GOT3 (cell line): ENCODE measurements at places on chromosomes 5 and 9.

DNA sequence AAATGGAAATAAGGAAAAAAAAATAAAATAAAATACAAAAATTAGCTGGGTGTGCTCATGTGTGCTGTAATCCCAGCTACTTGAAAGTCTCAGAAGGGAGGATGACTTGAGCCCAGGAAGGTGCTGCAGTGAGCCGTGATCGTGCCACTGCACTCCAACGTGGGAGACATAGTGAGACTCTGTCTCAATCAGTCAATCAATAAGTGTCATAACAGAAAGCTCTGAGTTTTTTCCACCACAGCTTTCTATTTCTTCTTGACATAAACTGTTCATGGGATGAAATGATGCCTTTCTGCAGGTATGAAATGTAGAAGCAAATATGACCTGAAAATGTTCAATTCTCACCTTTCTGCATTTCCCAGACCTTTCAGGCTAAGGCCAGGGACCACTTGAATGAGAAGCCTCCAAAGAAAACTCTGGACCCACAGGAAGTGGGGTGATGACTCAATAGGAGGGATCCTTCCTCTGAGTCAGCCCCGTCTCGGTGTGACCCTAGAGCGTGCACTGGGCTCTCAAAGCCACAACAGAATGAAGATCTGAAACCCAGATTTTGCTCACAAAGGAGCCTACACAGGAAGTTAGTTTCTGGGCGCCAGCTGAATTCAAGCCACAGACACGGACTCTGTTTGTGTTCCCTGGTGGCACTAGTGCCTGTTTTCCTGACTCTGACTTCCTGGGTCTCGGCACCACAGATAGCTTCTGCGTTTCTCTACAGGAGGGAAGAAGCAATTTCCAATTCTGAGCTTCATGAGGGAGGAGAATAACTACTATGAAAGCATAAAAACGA, 62.0 kb downstream of the ANKH start:
- no peak for DNase-seq

- no peak for DNase-seq
Measured at GRCh38 chr5:141382469-141383294, at the start of gene PCDHGA7. TSS of gene PCDHGA7 (plus strand) at chr5:141382742. CDS start at chr5:141382900, 158 bp downstream.

DNA sequence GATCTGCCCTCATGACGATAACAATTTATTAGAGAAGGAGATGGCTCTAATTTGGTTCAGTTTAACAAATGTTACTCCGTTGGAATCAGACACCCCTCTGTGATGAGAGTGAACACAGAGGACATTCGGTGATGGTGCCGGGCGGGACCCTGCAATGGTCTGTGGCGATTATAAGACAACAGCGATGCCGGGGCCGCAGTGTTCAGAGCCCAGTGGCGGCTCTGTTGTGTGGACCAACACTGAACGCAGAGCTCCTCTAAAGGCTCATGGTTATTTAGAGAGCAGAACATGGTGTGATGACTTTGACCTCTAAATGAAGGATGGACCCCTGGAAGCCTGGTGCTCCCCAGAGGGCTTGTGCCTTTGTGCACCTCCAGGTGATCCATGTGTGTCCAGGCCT, 21.2 kb downstream of the UBE2QL1 start:
- DNase-seq, result no peak

GRCh38 chr9:75106857-75107256, 18.5 kb downstream of the OSTF1 start:
- DNase-seq, result no peak

DNA sequence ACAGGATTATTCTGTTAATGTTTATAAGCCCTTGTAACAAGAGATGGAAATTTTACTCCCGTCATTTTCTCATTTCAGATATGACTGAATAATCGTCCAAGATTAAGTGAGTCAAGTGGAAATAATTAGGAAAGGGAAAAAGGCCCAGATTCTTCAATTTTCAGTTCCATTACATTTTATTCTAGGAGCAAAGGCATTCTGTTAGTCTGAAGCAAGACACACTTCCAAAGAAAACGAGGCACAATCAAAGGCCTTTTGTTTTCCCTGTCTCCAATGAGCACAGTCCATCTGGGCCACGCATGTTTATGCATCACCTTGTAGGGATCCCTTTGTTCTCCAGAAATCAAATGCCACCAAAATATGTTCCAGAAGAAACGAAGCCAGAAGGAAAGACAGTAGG, 382.9 kb upstream of the RFX3 start:
- DNase-seq, result no peak

DNA sequence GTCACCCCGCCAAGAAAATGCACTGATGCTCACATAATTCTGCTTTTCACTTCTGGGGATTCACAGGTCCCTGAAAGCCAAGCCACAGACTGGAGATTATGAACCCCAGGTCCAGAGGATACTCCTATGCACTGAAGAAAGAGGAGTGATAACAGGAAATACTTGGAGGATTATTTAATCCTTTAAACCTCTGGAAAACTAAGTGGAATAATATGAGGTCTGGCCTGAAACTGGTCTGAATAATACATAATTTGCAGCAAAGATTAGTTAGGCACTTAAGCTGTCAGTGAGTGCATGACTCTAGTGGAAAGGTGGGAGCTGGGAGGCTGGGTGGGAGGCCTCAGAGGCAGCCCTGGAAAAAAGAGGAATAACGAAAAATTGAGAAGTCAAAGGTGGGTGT, 45.7 kb downstream of the MARCHF3 start:
- no peak for DNase-seq

- no peak for DNase-seq
Measured at GRCh38 chr5:109695005-109695926, 5.5 kb downstream of the MAN2A1 start.

GRCh38 chr9:81519816-81520495, 169.4 kb downstream of the TLE1 start:
- no peak for DNase-seq

DNA sequence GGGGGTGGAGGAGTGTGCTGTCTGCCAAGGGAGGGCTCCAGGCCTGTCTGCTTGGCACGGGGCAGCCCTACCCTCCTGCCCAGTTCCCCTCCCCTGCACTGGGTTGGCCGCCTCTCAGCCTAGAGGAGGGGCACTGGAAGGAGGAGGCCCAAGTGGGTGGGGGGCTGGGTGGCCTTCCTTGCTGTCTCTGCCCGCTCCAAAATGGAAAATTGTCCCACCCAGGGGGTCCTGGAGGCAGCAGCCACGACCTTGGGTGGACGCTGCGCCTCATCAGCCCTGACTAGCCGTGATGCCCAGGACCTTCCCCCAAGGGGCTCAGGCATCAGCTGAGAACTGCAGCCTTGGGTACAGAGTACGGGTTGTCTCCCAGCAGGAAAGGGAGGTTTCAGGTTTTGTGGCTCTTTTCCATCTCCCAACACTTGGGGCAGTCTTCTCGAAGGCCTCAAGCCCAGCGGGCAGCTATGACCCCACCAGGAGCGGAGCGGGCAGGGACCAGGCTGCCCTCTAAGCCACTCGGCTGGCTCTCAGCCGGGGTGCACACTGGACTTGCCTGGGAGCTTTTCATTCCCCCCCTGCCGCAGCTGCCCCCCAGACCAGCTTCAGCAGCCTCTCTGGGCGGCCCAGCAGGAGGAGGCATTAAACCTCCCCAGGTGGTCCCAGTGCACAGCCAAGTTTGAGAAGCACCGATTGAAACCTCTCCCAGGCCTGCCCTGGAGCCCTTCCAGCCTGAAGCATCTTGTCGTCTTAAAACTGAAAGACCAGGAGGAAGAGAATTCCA, 20.6 kb downstream of the NTNG2 start:
- no peak for DNase-seq

DNA sequence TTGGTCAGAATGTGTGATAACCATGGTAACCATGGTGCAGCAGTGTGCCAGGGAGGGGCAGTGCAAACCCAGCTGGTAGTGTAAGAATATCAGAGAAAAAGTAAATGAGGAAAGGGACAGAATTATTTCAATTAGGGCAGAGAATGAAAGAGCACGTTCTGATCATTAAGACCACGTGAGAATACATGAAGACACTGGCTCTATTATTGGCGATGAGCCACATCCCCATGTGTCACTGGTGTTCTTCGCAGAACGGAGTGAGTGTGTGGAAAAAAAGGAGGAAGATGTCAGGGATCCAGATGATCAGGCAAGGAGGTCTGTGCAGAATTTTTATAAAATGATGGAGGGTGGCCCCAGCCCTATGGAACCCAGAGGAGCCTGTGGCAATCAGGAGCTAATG, 315.5 kb downstream of the SEMA5A start:
- DNase-seq, result no peak

DNA sequence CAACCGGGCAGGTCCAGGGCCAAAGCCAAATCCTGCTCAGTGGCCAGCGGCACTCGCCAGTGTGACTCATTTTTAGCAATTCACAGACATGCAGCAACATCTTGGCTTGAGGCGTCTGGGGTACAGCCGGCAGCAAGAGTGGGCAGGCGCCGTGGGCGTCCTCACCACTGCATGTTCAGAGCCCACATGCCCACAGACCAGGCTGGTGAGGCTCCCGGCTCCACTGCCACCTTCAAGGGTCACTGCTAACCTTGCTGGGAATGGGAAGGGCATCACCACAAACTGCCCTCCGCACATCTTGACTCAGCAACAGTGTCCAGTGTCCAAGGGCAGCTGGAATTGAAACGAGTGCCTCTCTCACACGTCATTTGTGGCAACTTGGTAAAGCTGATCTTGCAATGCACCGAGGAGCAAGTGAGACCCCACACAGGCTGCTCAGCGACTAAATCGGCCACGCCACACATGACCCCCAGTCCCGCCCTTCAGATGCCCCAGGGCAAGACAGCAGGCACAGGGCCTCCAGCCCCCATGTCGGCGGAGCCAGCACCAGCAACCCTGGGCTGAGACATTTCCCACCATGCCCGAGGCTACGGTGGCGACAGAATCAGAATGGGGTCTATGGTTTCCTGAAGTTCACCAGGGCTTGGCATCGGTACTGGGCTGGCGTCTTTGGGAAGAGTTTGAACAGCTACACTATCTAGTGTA, 140.3 kb downstream of the ROR2 start:
- no peak for DNase-seq

- DNase-seq, result no peak
Measured at GRCh38 chr9:88766778-88767503, 224.3 kb upstream of the S1PR3 start.

DNA sequence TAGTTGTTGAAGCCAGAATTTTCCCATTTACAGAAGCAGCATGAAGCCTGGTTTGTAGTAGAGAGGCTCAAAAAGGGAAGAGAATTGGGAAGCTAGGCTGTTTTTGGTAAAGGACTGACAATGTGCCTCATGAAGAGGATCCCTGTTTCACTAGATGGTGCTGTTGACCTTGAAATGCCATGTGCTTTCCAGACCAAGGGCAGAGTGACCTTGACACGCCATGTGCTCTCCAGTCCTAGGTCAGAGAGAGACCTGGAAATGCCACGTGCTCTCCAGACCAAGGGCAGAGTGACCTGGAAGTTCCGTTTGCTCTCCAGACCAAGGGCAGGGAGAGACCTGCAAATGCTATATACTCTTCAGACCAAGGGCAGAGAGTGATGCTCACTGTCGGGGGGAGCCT, 32.0 kb downstream of the UNC13B start:
- no peak for DNase-seq

GRCh38 chr9:134128727-134129679, 6.9 kb upstream of the WDR5 start:
- no peak for DNase-seq
